ENCODE measurements at places on chromosomes 3 and 15.

- no peak for DNase-seq
Measured at GRCh38 chr3:197010556-197011351, 18.9 kb downstream of the MELTF start.

DNA sequence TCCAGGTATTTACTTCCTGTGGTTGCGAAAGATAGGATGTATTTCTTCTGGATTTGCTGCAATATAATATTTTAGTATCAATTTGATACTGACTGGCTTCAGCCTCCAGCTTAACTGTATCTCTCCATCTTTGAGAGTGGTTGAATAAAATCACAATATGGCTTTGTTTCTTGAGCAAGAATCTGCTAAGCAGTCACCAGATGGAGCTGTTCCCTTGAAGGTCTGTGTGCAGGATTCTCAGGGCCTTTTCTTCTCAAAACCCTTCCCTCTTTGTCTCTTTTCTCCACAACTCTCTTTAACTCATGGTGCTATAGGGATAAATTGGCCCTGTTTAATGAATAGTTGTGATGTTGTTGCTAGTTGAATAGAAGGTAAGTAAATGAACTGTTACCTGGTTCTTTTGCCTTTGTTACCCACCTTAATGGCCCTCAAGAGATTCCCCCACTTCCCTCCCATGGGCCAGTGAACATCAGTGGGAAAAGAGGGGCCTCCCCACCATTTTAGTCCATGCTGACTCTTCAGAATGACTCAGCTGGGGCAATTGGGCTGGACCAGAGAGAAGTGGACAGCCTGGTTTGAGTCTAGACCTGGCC, 34.8 kb upstream of the RAB6B start:
- DNase-seq, result peak; percentile 69

- no peak for DNase-seq
Measured at GRCh38 chr3:54917174-54917573, 10.7 kb downstream of the LRTM1 start.

GRCh38 chr3:15616053-15616452, 14.5 kb downstream of the BTD start:
- DNase-seq, result no peak

- no peak for DNase-seq
Measured at GRCh38 chr3:128334086-128334645, 132.5 kb downstream of the DNAJB8 start.

GRCh38 chr15:100670505-100671021, 68.2 kb downstream of the ASB7 start:
- no peak for DNase-seq

DNA sequence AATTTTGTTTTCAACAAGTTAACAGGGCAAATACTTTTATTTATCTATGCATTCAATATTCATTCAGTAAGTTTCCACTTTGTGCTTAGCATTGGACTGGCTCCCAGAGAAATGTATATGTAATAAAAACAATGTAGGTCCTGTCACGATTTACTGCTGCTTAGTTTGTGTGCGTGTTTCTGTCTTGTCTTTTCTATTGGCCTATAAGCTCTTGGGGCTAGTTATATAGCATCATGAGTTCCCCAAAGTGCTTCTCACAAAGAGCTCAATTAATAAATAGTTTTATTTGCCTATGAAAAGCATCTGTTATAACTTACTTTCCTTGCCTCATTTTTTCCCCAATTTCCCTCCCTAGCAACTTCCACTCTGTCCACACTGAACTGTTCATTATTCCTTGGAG, 666.7 kb upstream of the NAALADL2 start:
- no peak for DNase-seq

DNA sequence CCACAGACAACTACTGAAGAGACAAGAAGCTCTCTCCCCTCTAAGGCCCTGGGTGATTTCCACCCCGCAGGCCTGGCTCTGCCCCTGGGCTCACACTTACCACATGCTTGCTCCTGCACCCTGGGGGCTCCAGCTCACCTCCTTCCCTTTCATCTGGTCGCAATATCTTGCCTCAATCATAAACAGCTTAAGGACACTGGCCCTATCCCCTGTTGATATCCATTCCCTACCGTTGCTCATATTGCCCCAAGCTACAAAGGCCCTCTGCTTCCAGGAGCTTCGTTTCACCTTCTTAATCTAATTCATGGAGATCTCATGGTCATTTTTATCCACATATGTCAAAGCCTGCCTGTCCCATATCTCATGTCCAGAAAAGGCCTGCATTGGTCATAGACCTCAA, 46.0 kb upstream of the TSEN2 start:
- no peak for DNase-seq

GRCh38 chr3:41405466-41405865, 206.2 kb downstream of the CTNNB1 start:
- peak; percentile 48 for DNase-seq

DNA sequence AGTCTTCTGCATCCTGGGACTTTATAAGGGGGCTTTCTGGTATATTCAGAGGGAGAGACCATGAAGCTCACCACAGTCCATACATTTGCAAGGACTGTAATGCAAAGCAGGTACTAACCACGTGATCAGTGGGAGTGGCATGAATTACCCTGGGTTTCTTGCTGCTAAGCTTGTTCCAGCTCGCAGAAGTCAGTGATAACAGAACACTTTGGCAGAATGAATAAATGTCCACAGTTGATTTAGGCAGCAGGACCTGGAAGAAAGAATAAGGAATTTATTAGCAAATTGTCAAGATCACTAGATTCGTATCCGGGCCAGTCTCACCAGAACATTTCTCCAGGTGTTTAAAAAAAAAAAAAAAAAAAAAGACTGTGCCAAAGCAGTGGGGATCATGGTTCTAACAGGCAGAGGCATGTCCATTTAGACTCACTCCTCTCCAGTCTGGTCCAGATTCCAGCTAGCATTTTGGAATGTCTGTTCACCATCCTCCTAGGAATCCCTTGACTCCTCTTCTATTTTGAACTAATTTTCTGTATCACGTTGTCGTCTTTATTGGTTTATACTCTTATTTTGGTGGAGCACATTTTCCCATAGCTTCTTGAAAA, 24.5 kb downstream of the HHLA2 start:
- DNase-seq, result no peak

DNA sequence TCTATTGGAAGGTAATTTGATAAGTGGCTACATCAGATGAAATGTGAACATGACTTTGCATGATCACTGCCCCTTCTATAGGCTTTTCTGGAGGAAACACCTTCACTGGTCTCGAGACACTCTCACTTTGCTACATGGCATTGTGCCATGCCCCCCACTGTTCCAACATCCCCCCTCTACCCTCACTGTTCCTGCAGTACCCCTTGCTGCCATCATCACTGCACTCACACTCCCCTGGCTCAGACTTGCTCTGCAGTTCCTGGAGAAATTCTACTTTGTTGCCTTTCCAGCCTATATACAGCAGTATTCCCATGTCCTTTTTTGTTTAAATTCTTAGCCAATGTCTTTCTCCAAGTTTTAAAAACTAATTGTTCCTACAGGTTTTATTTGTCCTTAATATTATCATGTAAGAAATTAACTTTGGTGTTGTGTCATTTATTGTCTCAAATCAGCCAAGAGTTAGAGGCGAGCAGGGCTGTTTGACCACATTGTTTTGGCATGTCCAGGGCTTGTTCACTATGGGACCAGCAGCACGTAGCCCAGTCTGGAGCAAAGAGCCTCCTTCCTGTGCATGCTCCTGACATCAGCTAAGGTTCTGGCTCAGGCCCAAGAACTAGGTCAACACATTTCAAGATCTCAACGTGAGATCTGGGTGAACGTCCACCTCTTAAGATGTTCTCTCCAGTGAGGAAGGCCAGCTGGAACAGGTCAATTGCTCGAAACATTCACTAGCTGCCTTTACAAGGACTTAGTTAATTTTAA, 246.4 kb downstream of the SLC9A9 start:
- no peak for DNase-seq

DNA sequence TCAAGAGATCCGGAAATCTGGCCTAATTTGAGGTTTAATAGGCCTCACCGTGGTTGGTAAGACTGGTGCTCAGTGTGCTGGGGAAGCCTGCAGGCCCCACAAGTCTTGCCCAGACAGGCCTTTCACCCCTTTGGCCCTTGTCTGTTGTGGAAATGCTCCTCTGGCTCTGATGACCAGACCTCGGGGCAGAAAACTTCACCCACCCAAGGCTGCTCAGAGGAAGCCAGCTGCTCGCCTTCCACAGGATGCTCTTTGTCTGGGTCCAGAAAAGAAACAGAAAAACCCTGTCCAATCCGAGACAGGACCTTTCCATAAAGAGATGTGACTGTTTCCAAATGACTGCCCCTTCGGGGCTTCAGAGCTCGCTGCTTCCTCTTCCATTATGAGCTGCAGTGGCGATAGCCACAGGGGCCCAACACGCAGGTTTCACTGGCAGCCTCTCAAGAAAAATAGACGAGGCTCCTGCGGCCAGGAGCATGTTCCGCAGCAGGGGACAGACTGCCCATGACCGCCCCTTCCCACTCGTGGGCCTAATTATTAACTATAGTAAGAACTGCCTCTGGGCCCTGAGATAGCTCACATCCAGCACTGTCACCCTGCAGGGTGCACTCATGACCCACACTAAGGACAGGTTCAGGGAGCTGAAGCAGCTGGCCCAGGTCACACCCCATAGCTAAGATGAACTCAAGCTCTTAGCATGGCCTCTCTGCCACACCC, 6.8 kb upstream of the SNX22 start:
- no peak for DNase-seq

DNA sequence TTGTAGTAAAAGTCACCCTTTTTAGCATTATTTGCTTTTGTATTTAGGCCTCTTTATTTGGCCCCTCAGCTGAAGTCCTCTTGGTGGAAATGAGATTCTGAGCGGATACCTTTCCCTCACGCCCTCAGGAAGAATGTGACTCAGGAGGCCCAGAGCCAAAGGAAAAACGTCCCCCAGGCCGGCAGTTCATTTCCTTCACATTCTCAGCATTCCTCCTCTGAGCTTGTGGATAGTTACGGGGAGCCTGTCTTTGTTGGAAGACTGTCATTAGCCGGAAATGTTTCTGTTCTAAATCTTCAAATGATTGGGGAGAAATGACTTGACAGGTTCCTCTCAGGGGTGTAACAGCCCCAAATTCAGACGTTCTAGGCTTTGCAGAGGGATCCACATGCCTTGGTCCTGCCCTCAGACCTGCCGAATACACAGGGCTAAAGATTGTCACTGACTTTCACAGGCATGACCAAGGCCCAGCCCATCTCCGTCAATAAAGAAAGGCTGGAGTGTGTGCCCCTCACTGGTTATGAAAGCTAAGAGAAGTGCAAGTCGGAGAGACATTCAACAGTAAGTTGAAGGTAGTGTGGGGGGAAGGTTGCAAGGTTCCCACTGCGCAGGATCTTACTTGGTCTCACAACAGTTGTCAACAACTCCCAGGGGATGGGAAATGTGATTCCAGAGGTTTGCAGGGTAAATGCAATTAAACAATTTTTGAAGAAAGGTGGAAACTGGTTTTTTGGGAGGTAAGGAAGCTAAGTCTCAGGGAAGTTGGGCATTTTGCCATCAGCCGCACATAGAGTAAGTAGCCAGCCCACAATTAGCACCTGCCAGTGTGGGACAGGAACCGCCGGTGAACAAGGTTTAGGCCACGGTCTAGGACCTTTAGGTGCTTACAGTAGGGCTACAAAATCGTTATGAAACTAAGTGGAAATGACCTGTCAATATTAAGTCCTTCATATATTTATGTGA, 39.7 kb upstream of the MYZAP start:
- no peak for DNase-seq

DNA sequence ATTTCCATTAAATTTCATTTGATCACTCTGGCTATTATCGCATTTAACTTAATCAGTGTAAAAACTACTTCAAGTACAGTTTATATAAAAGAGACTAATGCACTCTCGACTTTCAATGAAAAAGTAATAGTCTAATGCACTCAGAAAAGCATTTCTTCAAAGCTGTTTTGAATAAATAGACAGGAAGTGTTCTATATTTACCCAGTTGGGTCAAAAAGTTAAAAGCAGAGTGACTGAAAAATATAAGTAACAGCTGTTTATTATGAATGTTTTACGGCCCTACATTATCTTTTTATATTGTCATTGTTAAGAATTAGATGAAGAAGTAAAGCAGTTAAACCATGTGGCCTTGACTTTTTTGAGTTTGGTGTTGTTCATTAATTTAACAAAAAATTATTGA, 391.8 kb downstream of the ZPLD1 start:
- no peak for DNase-seq

- no peak for DNase-seq
Measured at GRCh38 chr3:142984255-142984654, 17.1 kb upstream of the U2SURP start.

DNA sequence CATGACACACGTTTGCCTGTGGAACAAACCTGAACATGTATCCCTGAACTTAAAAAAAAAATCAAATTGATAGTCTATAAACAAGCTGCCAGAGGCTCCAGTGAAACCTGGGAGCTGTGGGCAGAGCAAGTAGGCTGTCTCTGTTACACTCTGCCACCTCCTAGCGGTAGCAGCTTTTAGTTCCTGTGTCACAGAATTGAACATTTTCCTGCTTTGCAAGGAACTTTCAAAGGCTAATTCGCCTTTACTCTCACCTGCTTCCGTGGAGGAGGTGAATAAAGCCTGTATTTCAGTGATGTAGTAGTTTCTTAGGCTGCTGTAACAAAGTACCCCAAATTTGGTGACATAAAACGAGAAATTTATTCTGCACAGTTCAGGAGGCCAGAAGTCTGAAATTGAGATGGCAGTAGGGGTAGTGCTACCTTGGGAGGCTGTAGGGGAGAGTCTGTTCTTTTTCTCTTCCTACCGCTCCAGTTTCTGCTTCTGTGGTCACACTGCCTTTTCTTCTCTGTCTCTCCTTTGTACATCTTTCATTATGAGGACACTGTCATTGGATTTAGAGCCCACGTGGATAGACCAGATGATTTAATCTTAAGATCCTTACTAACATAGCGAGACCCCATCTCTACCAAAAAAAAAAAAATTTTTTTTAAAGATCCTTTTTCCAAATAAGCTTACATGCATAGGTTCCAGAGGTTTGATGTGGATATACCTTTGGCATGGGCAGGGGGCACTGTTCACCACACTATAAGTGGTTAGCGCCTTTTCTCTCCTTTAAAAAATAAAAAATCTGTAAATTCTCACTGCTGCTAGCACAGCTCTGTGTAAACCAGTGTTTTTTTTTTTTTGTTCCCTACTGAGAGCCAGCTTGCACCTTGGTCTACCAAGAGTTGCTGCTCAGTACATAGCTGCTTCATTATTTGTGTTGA, 25.3 kb downstream of the FBXO22 start:
- peak; percentile 68 for DNase-seq

DNA sequence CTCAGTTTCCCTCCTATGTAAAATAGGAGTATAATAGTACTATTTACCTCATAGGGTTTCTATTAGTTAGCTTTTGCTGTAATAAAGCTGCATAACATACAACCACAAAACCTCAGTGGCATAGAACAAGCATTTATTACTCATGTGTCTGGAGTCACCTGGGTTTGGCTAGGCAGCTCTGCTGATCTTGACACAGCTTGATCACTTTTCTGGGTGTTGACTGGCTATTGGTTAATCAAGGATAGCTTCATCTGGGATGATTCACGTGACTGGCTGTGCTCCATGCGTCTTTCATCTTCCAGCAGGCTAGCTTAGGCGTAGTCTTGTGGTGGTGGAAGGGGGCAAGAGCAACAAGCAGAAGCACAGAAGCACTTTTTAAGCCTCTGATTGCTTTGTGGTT, 112.6 kb downstream of the SQOR start:
- DNase-seq, result no peak

GRCh38 chr15:76991048-76991447, 3.9 kb upstream of the PSTPIP1 start:
- DNase-seq, result no peak
